Right renal pelvis (tissue), 4 donors: ENCODE measurements at places on chromosomes 4 and X.

GRCh38 chr4:121794505-121795188 lies 6.5 kb upstream of the EXOSC9 start:
- DNase-seq, result no peak

DNA sequence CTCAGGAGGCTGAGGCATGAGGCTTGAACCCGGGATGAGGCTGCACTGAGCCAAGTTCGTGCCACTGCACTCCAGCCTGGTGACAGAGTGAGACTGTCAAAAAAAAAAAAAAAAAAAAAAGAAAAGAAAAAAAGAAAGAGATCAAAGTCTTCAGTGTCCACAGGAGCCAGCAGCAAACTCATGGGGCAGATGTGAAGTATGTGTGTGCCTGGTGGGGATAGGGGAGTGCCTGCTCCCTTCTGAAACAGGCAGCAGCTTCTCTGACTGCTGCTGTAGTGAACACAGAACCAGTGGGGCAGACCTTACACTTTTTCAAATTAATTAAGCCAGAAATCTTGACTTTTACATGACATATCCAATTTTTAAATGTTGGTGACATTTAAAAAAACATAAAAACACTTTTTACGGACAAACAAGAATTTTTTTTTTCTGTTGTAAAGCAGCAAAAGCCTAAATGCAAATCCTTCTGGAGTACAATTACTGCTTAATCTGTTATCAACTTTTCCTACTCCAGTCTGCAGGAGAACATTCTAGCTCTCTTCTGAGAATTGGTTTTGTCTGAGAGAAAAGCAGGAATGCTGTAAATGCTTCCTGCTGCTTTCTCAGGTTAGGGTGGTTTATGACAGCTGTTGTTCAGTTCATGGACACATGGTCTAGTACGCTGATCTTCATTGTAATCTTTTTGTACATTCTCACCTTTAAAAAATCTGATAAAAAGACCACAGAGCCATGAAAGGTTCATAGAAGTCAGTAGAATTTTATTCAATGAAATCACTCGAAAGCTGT lies 311.1 kb downstream of the CAMK2D start:
- no peak for DNase-seq

DNA sequence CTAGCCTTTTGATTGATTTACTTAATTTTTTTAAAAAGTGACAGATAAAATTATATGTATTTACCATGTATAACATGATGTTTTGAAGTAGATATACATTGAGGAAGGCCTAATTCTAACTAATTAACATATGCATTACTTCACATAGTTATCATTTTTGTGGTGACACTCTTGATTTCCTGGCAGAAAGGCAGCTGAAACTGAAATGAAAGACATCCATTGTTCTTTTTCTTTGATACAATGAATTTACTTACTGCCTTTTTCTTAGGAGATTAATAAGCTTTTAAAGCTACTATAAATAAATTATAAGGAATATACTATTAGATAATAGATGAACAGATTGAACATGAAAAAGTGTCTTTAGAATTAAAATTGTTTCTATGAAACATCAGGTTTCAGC lies 26.7 kb downstream of the ANKRD50 start:
- DNase-seq, result no peak

GRCh38 chr4:7210824-7211223 lies 18.5 kb downstream of the SORCS2 start:
- no peak for DNase-seq

DNA sequence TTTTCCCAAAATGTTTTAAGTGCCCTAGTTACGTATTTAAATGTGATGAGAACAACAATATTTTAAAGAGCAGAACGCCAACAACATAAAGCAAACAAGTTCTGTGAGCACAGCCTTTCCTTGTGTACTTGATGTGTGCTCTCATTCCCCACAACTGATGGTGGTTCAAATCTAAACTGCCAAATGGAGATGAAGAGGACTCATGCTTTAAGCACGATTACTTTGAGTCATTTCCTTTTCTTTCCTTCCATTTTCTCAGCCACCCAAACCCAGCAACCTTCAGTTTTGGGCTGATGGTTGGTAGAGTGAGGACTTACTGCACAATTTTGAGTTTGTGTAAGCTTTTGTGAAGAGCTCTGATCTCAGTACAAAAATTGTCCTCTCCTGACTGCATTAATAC lies 1.7 kb downstream of the NSD2 start:
- no peak for DNase-seq

DNA sequence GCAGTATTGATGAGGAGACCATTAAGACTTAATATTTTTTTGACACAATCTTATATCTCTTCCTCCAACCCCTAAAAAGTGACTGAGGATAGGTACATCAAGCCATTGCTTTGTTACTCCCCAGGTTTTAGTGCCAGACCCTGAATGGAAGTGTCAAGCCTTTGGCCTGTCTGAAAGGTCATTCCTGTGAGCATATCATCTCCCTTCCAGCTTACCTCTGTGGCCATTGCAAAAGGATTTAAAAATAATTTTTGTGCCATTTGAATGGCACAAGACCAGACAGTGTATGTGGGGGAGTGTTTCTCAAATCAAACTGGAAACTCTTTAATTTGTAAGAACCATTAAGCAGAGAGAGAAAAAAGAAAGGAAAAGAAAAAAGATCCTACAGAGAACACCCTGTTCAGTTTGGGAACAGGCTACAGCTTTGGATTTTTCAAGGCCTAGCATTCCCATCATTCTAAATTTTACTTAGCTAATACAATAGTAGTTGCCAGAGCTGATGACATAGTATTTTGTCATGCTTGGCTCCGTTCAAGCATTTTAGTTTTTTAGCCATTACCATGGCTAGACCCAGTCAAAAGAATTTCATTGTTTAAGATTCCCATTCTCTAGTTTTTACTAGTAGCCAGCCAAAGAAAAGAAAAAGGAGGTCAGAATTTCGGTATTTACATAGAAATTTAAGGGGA lies 49.6 kb downstream of the HPF1 start:
- DNase-seq, result no peak

- DNase-seq, result no peak
These were observed 48.6 kb downstream of the ASB9 start for GRCh38 chrX:15221321-15221720.
